ENCODE measurements at places on chromosomes 12 and 14.

GRCh38 chr12:121524196-121524916 lies 56.5 kb downstream of the KDM2B start:
- H3K4me3 ChIP-seq = no peak overlapping the region
- H3K36me3 ChIP-seq = peaks cover 6% of the 10 kb centered on the region
- peaks cover 15% of the 10 kb centered on the region for H3K4me1 ChIP-seq

GRCh38 chr14:71590131-71590530 lies 342.1 kb upstream of the RGS6 start:
- no peaks in the 10 kb centered on the region for H3K27me3 ChIP-seq
- H3K4me1 ChIP-seq = peaks cover 32% of the 10 kb centered on the region
- peaks cover 7% of the 10 kb centered on the region for H3K36me3 ChIP-seq
- no peak overlapping the region for H3K4me3 ChIP-seq

- DNase-seq = no peak
- H3K27me3 ChIP-seq = no peaks in the 10 kb centered on the region
- H3K4me3 ChIP-seq = no peak overlapping the region
- H3K27ac ChIP-seq = no peak overlapping the region
Measured at GRCh38 chr12:54257332-54257731, 22.6 kb downstream of the CBX5 start.

GRCh38 chr12:51011955-51012354 lies 14.2 kb downstream of the SLC11A2 start:
- peak overlapping the region; percentile 38 for H3K27ac ChIP-seq
- H3K4me3 ChIP-seq = no peak overlapping the region
- DNase-seq = no peak
- peaks cover 47% of the 10 kb centered on the region for H3K4me1 ChIP-seq
- H3K36me3 ChIP-seq = peaks cover 10% of the 10 kb centered on the region

GRCh38 chr12:25699454-25699853 lies 146.4 kb upstream of the LMNTD1 start:
- DNase-seq = no peak
- H3K4me1 ChIP-seq = no peaks in the 10 kb centered on the region
- no peaks in the 10 kb centered on the region for H3K27me3 ChIP-seq
- H3K36me3 ChIP-seq = no peaks in the 10 kb centered on the region
- H3K27ac ChIP-seq = no peak overlapping the region

- H3K36me3 ChIP-seq = no peaks in the 10 kb centered on the region
- peaks cover 11% of the 10 kb centered on the region for H3K27me3 ChIP-seq
- DNase-seq = no peak
- no peak overlapping the region for H3K27ac ChIP-seq
- peaks cover 11% of the 10 kb centered on the region for H3K4me1 ChIP-seq
Measured at GRCh38 chr12:69007855-69008351, 74.9 kb upstream of the CPM start.

GRCh38 chr14:42322531-42323284 lies 716.0 kb downstream of the LRFN5 start:
- no peaks in the 10 kb centered on the region for H3K4me1 ChIP-seq
- DNase-seq = no peak
- no peaks in the 10 kb centered on the region for H3K36me3 ChIP-seq

DNA sequence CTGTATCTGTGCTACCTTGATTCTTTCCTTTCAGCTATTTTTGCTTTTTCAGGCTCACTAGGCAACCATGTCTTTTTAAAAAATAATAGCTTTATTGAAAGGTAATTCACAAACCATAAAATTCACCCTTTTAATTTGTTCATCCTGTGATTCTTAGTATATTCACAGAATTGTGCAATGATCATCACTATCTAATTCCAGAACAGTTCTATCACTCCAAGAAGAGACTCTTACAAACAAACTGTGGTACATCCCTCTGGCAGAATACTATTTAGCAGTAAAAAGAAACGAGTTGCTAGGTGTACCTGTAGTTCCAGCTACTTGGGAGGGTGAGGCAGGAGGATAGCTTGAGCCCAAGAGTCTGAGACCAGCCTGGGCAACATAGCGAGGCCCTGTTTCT lies 14.8 kb downstream of the CREBL2 start:
- no peaks in the 10 kb centered on the region for H3K27me3 ChIP-seq
- H3K4me1 ChIP-seq = peaks cover 89% of the 10 kb centered on the region
- no peak overlapping the region for H3K27ac ChIP-seq
- H3K36me3 ChIP-seq = peaks cover 18% of the 10 kb centered on the region
- no peak for DNase-seq
- no peak overlapping the region for H3K4me3 ChIP-seq

All from activated CD4-positive, alpha-beta memory T cell treated with anti-CD3 and anti-CD28 coated beads for 36 hours (primary cell).